ENCODE measurements at places on chromosomes 4 and X.

GRCh38 chr4:127045861-127046260 lies 586.9 kb upstream of the INTU start:
- no peak for DNase-seq

DNA sequence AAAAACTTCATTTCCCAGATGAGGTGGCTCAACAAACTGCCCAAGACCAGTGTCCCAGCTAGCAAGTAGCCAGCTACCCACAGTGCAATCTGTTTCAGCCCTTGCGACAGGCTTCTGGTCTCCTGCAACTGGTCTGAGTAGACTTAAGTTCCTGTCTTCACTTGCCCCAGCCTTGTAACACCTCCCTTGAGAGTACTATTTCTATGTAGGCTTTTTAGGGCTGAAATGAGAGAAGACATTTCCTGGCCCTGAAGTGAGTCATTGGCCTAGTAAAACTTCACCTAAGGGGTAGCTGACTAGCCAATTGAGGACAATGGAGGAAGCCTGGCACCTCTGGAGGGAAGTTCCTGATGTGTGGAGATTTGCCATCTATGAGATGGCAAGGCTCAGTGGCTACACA lies 80.1 kb upstream of the STIM2 start:
- DNase-seq: no peak

- DNase-seq: no peak
These were observed 34.8 kb downstream of the POLA1 start for GRCh38 chrX:24728530-24728929.

DNA sequence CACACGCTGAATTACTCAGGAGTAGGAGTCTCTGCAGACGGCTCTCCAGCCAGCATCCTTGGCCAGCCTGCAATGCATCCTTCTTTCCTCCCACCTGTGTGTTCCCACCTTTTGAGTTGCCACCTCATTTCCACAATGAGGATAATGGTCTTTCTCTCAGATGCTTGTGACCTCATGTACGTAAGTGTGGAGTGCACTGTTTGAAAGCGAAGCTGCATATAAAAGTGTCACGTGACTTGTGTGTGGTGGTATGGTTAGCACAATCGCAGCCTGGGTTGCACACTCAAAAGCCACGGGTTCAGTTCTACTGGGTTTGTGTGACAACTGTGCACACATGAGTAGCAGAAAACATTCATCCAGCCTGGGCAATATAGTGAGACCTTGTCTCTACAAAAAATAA lies 12.0 kb upstream of the MFAP3L start:
- no peak for DNase-seq

DNA sequence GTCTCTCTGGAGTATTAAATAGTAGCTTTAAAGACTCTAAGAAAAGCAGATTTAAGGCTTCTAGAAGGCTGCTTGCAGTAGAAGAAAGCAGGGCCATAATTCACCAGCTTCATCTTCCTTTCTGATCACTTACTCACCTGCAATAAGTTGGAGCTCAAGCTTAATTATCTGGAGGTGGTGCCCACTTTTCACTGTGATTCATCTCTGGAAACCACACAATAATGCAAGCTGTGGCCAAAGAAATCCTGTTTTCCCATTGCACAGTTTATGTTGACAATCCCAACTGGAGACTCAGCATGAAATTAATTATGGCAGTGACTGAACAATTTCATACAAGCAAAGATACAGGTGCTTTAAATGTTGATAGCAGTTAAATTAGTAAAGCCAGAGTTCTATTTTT lies 14.7 kb downstream of the CWH43 start:
- DNase-seq: no peak

DNA sequence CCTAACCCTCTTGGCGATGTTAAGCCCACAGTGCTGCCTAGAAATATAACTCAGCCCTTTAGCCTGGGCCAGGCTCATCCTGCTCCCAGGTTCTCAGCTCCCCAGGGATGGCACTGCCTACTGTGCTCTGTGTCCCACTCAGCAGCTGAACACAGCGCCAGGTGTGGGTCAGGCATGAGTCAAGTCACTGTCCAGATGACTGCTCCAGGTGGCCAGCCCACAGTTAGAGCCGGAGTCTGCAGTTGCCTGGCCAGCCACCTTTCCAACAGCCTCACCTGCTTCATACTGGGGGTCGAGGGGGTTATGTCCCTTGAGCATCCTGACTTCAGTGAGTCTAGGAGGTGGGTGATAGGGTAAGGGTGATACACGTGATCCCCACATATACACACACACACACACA lies 48.4 kb downstream of the TBC1D14 start:
- DNase-seq: no peak

DNA sequence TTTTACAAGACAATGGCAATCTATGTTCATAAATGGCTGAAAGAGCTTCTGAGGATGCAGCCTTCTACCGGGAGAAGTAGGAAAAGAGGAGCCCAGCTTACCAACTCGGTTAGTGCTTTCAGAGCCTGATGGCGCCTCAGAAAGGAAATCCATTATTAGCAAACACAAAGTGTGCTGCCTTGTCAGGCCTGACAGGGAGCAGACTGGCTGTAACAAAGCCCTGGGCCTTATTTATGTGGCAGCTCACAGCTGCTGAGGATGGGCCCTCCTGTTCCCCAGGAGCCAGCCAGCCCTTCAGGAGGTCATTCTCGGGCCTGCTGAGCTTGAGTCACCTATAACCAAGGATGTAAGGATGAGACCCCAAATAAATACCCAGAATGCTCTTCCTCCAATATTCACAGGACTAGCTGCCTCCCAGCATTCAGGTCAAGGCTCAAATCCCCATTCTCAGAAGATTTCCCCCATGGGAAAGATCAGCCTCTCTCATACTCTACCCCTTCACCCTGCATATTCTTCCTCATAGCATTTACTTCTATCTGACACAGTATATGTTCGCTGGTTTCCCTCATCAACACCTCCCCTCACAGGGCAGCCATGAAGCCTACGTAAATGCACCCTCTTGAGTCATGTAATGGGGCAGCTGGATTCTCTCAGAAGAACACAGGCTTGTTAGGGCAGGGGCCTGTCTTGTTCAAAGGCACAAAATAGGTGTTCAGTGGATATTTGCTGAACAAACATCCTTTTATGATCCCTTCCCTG lies 227.0 kb upstream of the RASGEF1B start:
- no peak for DNase-seq

DNA sequence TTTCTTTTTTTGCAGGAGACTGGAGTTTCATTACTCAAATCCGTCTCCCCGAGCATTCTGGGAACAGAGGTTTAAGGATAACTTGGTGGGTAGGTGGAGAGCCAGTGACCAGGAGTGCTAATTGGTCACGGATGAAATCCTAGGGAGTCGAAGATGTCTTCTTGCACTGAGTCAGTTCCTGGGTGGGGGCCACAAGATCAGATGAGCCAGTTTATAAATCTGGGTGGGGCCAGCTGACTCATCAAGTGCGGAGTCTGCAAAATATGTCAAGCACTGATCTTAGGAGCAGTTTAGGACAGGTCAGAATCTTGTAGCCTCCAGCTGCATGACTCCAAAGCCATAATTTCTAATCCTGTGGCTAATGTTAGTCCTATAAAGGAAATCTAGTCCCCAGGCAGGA lies 741.3 kb downstream of the PCDH7 start:
- no peak for DNase-seq

DNA sequence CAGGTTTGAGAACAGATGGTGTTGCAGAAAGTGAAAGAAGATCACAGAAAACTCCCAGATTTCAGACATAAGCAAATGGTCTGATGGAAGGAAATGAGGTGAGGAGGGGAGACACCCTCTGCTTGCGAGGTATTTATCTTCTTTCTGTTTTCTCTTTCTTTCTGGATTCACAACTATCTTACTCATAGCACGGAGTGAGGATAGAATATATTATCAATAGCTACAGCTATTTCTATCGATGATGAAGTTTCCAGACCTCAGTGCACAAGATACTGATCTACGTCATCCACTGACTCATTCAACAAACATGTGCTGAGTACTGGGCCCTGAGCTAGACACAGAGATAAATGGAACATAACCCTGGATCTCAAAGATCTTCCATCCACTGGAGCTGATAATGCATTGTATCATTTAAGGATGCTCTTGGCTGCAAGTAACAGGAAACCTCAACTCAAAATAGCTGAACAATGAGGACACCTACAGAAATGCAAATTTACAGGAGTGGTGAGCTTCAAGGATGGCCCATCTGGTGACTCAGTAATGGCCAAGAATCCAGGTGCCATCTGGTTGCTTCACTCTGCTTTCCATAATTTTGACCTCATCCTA lies 21.2 kb downstream of the SLC2A9 start:
- DNase-seq: no peak

DNA sequence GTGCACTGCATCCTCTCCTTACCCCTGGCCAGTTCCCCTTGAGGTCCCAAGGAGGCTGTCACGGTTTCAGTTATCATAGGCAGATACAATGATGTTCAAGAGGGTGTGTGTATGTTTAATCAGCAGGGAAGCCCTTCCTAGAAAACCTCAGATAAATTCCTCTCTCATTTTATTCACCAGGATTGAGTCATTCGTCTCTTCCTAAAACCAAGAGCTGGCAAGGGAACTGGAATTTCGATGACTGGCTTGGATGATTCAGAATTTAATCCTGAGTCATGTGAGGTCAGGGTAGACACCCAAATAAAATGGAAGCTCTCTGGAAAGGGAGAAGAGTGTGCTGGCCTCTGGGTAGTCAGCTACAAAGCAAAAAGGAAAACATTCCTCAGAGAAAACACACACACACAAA lies 106.2 kb upstream of the RAPGEF2 start:
- DNase-seq: no peak

DNA sequence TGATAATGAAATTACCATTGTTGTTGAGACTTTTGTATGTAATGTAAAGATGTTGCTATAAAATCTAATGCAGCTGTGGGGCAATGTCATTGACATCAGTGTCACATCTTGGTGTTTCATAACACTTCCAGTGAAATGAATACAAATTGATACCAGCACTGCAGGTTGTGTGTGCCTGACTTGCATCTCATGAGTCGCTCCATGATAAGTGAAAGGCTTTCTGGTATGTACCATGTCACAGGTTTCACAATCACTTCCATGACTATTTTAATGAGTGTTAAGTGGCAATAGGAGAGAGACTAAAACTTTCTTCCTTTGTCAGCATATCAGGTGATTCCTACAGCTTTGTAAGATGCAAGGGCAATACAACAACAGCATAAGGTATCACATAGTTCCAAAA lies 94.4 kb downstream of the ABCB7 start:
- no peak for DNase-seq

DNA sequence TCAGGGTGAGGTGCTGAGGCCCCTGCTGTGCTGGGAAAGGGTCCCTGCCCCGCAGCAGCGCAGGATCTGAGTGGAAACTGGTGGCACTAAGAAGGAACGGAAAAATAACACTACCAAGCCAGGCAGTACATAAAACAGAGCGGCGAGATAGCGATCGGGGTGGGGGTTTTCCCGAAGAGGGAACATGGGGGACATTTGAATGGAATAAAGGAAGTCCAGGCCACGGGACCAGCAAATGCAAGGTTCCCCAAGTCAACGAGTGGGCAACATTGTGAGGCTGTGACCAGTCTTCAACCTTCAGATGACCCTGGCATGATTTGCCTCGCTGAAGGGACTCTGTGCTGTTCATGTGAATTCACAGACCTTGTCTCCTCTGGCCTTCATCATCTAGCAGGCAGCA lies 13.7 kb downstream of the MSX1 start:
- DNase-seq: no peak

- no peak for DNase-seq
These were observed 56.7 kb downstream of the ANK2 start for GRCh38 chr4:113106108-113106507.

DNA sequence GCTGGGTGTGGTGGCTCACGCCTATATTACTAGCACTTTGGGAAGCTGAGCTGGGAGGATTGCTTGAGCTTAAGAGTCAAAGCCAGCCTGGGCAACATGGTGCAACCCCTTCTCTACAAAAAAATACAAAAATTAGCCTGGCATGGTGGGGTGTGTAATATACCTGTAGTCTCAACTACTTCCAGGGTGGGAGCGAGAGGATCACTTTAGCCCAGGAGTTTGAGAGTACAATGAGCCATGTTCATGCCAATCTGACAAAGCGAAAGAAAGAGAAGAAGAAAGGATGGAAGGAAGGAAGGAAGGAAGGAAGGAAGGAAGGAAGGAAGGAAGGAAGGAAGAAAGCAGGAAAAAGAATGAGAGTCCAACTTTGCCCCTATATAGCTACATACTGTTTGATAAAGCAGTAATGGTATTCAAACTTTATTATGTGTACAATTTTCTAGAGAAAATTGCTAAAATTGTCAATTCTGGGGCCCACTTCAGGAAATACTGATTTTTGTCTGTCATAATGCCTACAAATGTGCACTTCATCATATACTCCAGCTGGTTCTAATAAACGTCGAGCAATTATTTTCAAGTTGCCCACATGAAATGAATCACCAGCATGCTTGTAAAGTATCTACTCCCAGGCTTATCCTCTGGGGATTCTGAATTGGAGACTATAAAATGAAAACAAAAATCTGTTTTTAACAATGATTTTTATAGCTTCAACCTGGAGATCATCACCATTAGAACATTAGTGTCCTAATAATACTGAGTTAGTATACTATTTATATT lies 132.3 kb downstream of the NDST4 start:
- DNase-seq: no peak

- DNase-seq: no peak
These were observed 92.4 kb downstream of the PHKA2 start for GRCh38 chrX:18891548-18891945.

- no peak for DNase-seq
These were observed 56.9 kb downstream of the BCOR start for GRCh38 chrX:40040686-40041461.

DNA sequence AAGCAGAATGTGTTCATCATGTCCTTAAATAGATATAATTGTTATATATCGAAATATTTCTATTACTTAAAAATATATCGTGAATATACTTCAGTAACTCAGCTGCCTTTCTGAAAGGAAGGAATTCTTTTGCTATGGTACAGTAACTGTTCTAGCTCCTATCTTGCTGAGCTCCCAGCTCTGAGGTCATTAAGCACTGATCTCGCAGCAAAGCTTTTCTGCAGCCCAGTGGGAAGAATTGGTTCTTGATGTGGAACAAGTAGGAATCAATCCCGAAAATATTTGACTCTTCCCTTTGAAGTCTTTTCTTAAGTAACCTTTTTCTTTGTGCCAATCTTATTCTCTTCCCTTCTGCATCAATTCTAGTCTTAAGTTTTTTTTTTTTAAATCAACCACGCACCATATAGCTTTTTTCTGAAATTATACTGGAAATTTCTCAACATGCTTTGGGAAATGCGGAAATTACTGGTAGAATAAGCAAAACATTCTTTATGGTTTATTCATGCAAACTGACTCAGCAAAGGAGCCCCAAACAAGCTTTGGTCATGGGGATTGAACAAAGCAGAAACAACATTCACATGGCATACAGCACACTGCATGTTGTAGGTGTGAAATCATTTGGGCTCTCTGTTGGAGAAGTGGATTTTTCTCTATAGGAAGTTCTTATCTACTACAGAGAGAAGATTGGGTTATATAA lies 428.9 kb upstream of the GNPDA2 start:
- no peak for DNase-seq

GRCh38 chrX:80306007-80306406 lies 114.2 kb upstream of the TENT5D start:
- no peak for DNase-seq

- DNase-seq: no peak
These were observed 31.1 kb upstream of the MID1IP1 start for GRCh38 chrX:38770152-38770551.

All from activated CD8-positive, alpha-beta memory T cell treated with anti-CD3 and anti-CD28 coated beads for 1 hour (primary cell).